Right hindlimb (tissue), 1 donor: ENCODE measurements at places on chromosomes 12 and 14.

DNA sequence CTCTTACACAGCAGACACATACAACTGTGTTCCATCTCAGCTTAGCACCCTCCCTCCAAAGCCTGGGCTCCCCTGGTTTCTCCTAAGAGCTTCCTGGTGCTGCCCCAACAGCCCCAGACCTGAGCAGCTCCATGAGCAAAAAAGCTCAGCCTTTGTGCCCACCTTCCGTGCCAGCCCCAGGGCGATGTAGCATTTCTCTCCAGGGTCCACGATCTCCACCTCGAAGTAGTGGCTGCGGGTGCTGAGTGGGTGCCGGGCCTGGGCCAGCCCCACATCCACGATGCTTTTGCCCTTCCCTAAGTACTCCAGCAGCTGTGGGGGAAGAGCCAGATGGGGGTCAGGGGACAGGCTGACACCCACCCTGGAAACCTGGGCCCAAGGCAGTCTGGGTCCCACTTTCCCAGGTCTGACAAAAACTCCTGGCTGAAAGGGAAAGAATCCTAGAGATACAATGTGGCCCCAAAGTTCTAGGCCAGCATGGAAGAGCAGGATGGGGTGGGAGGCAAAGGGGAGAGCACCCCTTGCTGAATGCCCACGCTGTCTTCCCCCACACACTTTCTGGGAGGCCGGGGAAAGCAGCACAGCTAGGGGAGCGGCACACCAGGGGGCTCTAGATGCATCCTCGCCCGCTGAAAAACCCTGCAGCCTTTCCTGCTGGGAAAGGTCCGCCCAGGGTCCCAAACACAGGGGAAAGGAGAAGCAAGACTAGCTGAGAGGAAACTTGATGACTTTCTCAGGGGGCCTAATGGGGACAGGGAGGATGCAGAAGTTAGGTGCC is 11.0 kb downstream of the SPRYD3 start:
- peak; percentile 15 for DNase-seq

GRCh38 chr12:70637303-70638085 is at the start of gene PTPRB:
Gene PTPRB, minus strand, starts transcription at chr12:70637429. Its CDS starts 34 bp downstream, at chr12:70637395.
- peak; percentile 24 for DNase-seq

- DNase-seq = no peak
These were observed 70.8 kb upstream of the TMCC3 start for GRCh38 chr12:94721173-94721572.

- no peak for DNase-seq
These were observed 92.8 kb downstream of the TRAFD1 start for GRCh38 chr12:112218150-112218549.

DNA sequence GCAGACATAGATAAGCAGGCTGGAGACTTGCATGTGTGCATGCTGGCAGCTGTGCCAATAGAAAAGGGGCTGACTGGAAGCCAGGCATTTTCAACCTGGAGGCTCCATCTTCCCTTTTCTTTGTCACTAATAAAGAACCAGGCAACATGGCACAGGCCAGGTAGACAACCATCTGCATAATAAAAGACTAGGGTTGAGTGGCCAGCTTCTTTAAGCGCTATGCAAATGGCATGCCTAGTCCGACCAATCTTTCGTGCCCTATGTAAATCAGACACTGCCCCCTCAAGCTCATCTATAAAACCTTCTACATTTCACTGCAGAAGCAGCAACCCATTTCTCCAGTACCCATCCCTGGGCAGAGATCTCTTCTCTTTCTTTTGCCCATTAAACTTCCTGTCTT is 4.6 kb upstream of the KLRC1 start:
- DNase-seq = no peak

DNA sequence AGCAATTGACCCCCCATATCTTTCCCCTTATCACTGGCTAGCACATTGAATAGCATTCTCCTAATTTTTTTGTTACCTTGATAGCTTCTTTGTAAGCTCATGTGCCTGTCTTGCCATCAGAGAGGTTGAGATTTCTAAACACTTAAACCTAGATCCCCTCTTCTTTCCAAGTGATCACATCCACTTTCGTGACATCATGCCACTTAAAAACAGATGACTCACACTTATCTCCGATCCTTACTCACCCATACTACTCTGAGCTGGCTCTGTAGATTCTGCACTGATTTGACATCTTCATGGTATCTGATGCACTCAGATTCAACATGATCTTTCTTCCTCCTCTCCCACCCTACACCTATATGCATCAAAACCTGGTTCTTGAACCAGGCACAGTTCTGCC is 10.5 kb downstream of the GPR137C start:
- no peak for DNase-seq

DNA sequence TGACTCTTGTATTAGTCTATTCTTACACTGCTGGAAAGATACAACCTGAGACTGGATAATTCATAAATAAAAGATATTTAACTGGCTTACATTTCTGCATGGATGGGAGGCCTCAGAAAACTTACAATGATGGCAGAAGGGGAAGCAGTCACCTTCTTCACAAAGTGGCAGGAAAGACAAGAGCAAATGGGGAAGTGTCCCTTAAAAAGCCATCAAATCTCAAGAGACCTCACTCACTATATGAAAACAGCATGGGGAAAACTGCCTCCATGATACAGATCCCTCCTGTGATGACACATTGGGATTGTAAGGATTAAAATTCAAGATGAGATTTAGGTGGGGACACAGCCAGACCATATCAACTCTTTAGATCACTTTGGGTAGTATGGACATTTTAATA is 83.7 kb downstream of the TMTC3 start:
- DNase-seq = no peak

DNA sequence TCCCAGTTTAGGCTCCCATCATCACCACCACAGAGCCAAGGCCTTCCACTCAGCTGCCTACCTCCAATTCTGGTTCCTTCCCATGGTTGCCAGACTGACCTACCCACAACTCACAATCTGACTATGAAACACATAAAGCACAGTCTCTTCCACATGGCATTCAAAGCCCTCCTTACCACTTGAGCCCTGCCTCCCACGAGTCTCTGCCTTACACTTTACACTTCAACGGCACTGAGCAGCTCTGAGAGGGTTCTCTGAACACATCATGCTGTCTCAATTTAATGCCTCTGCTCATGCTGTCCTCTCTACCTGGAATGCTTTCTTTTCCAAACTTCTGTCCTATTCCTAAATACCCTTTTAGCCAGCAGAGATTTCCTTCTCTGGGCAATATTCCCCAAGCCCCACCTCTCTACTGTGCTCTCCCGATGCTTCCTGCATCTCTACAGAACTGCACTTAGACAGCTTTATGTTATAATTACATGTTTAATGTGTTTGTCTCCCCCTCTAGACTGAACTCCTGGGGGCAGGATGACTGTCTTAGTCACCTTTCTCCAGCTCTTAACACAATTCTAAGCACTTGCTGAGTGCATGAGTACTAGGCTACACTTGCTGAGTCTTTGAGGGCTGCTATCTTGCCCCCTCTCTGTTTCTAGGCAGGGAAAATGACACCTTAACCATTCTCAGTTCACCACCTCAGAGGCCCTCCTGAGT is 23.5 kb downstream of the FMNL3 start:
- no peak for DNase-seq

DNA sequence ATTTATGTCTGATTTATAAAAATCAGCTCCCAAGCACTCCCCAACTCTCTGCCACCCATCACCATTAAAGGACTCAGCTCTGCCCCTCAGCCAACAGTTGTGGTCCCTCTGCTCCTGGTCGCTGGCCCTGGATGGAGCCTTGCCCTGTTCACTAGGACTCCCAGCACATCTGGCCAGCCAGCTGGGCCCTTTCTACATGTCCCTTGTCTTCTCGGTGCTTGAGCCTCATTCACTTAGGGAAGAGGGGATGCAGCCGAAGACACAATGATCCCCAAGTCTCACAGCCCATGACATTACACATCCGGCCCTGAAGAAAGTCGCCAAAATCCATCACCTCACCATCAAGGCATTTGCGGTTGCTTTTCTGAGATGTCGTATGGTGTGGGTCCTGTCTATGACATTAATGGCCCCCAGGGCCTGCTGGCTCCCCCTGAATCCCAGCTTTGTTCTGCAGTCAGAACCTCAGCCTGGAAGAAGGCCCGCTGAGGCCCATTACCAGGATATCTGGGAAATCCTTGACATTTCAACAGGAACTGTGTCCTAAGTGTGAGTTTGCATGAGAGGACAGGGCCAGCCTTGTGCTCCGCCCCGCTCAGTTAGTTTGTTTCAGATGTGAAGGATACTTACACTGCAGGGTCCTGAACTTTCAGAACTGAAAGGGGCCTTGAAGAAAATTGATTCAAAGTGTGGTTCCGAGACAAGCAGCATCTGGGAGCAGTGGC is 19.1 kb downstream of the TSPAN11 start:
- DNase-seq = no peak

GRCh38 chr12:105253866-105254513 is 18.0 kb upstream of the APPL2 start:
- DNase-seq = no peak

- DNase-seq = peak; percentile 26
These were observed 97.4 kb downstream of the PLCZ1 start for GRCh38 chr12:18640321-18640955.

DNA sequence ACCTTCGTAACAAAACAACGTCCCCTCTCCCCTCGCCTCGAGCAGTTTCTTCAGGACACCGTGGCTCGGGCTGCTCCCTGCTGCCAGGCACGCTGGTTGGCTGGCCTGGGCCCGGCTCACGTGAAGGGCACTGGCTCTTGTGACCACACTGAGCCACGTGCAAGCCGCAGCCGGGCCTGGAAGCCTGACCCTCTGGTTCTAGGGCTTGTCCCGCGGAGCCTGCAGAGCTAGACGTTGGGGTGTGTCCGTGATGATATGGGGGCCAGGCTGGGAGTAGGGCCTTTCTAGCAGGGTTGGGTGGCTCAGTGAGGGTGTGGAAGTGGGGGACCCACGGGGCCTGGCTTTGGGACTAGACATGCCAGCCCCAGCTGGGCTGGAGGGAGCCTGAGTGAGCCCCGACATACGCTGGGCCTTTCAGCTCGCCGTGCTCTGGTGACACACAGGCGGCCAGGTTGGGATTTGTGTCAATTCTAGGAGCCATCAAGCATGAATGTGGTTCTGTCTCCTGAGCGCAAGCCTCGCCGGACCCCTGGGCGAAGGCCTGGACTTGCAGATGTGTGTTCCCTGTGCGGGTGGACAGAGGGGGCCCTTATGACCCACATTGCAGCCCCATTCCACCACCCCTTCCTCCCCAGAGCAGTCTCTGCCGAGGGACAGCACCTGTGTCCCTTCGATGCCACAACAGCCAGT is 13.6 kb upstream of the AMN start:
- DNase-seq = no peak

GRCh38 chr12:105369014-105369413 is 38.5 kb downstream of the C12orf75 start:
- no peak for DNase-seq

- DNase-seq = no peak
These were observed 2.3 kb downstream of the KRT85 start for GRCh38 chr12:52364901-52365489.

DNA sequence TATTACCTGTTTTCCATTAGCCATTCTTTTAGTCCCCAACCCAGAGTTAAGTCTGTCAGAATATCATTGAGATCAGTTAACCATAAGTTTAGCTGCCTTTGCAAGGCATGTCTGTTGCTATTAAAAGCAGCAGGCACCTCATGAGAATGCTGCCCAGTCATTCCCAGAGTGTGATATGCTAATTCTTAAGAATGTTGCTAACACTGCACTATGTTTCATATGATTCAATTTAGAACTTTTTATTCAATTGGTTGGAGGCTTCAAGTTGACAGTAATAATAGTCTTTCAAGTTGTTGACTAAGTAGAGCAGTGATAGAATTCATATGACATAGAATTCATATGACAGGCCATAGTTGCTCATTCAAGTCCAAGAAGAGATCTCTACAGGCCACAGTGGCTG is 292.3 kb downstream of the FUT8 start:
- no peak for DNase-seq

GRCh38 chr14:104293851-104294627 is 155.7 kb downstream of the KIF26A start:
- peak; percentile 15 for DNase-seq

DNA sequence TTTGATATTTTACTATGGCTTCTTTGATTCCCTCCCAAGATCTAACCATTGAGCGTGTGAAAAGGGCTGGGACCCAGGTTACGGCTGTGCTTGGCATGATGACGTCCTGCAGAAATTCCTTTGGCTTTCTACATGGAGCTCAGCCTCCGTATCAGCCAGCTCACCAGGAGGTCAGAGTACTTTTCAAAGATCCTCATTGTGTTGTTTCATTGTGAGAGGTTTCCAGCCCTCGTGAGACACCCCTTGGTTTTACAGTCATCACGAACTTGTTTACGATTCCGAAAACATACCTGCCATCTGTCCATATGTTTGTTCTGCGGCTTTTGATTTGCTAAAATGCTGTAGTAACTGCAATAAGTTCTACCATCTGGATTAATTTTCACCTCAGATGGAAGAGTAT is 453.1 kb downstream of the TMEM121 start:
- DNase-seq = no peak

DNA sequence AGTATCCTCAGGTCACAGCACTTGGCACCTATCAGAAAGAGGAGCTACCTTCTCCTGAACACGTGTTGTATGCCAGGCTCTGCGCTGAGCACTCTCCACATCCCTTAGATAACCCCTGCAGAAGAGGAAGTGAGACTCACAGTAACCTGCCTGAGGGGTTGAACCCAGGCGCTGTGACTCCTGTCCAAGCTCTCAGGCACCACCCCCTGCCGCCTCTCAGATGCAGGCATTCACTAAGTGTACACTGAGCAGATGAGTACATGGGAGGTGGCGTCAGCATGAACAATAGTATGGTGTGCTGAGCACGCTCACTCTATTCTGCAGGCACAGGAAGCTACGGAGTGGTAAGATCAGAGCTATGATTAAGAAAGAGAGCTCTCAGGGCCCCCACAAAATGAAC is 21.0 kb upstream of the RIC8B start:
- DNase-seq = no peak

DNA sequence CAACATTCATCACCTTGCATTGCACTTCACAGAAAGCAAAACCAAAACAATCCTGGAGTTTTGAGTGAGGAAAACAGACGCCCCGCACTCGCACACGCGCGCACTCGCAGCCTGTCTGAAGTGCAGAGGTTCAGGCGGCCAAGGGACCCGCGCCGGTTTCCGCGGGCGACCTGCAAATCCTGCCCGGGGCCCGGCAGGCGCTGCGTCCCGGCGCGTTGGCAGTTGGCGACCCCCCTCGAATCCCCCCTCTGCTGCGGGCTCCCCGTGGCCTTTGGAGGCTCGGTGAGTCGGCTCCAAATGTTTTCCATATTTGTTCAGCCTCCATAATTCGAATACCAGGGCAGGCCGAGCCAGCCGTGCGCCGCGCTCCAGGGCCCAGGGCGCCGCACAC is at the start of gene SSPN:
Gene SSPN (plus strand): TSS at position 324 of the 391 bp plus-strand sequence. CDS start 100 bp downstream, outside the sequence.
- DNase-seq = peak; percentile 91

DNA sequence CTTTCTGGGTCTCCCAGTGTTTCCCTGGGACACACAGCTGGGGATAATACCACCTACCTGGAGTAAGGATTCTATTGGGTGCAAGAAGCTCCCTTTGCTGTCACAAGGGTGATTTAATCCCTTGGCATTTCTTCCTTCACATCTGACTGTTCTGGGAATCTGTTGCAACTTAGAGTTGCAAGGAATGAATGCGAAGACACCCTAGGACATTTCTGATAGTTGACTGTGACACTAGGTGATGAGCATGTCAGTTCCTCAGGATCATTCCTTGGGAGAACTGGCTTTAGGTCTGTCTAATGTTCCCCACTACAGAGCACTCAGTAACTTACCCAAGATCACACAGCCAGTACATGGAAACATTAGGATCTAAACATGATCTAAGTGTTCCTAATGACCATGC is 593.6 kb downstream of the NRXN3 start:
- no peak for DNase-seq

- no peak for DNase-seq
These were observed 97.6 kb upstream of the SLC38A2 start for GRCh38 chr12:46470036-46470627.

GRCh38 chr12:1808036-1808797 is 12.1 kb upstream of the LRTM2 start:
- no peak for DNase-seq

- no peak for DNase-seq
These were observed 505.4 kb downstream of the CCER1 start for GRCh38 chr12:90449611-90450010.
